ENCODE measurements at places on chromosomes 16 and 17. TPM values are rescaled to one million over a fixed set of nuclear protein-coding genes. Genes with fewer than 3 reads are reported as not detected.

The NEUROD2 gene
- not detected for total RNA-seq

The RAB26 gene
- total RNA-seq = 7.3 TPM

The SPATA20 gene
- total RNA-seq = 26.3 TPM

The SNX20 gene
- not detected for total RNA-seq

The ZDHHC1 gene
- total RNA-seq = 4.6 TPM

The SLC38A8 gene
- not detected for total RNA-seq

The SCN4A gene
- 5.2 TPM for total RNA-seq

The KLHDC4 gene
- 60.5 TPM for total RNA-seq

The TNP2 gene
- total RNA-seq = not detected

The ODAD4 gene
- total RNA-seq = 1.2 TPM

The ITGB4 gene
- 10.6 TPM for total RNA-seq

The CCDC200 gene
- not detected for total RNA-seq

DNA sequence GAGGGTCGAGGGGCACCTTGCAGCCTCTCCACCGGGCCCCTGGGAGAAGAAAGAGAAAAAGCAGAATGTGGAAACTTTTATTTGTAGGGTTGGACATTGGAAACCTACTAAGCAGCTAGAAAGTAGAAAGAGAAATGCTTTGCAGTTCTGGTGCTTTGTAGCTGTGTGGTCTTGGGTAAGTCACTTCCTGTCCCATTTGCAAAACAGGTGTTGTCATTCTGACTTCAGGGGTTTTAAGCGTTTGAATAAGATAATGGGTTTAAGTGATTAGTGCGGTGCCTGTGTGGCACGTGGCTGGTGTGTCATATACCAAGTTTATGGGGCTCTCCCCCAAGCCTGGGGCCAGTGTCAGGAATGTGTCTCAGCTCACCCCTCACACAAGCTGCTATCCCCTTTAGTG, 1.6 kb downstream of the CA4 start:
- DNase-seq = no peak

- DNase-seq = no peak
These were observed 2.9 kb upstream of the CPNE7 start for GRCh38 chr16:89572485-89573205.

DNA sequence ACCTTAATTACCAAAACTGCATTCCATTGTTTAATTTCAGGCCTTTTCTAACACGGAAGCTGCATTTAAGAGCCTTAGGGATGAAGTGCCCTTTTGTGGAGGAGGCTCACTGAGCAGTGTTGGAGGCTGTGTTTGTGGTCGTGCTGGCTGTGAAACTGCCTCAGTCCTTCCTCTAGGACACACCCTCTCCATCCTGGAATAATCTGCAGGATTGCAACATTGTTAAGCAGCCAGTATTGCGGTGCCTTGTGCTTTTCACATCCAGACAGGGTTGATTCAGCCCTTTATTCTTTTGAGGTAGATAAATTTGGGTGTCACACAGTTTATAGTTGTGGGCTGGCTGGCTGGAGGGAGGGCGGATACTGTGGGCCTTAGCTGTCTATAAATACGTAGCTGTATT, 141.6 kb downstream of the CDRT15L2 start:
- no peak for DNase-seq

GRCh38 chr17:62562656-62563055, 64.8 kb upstream of the MRC2 start:
- no peak for DNase-seq

- no peak for DNase-seq
These were observed 164.7 kb downstream of the MSI2 start for GRCh38 chr17:57420734-57421717.

- DNase-seq = no peak
These were observed 46.9 kb downstream of the AXIN2 start for GRCh38 chr17:65514541-65514940.

DNA sequence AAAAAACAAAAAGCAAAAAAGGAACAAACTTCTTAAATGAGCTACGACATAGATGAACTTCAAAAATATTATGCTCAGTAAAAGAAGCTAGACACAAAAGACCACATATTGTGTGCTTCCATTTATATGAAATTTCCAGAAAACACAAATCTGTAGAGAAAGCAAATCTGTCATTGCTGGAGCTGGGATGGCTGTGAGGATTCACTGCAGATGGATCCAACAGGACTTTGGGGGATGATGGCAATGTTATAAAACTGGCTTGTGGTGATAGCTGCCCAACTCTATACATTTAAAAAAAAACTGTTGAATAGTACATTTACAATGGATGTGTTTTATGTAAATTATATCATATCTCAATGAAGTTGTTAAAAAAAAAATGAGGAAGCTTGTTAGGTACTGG, 52.6 kb upstream of the MAP3K14 start:
- no peak for DNase-seq

GRCh38 chr17:15432807-15433611, 34.4 kb downstream of the CDRT4 start:
- DNase-seq = no peak

DNA sequence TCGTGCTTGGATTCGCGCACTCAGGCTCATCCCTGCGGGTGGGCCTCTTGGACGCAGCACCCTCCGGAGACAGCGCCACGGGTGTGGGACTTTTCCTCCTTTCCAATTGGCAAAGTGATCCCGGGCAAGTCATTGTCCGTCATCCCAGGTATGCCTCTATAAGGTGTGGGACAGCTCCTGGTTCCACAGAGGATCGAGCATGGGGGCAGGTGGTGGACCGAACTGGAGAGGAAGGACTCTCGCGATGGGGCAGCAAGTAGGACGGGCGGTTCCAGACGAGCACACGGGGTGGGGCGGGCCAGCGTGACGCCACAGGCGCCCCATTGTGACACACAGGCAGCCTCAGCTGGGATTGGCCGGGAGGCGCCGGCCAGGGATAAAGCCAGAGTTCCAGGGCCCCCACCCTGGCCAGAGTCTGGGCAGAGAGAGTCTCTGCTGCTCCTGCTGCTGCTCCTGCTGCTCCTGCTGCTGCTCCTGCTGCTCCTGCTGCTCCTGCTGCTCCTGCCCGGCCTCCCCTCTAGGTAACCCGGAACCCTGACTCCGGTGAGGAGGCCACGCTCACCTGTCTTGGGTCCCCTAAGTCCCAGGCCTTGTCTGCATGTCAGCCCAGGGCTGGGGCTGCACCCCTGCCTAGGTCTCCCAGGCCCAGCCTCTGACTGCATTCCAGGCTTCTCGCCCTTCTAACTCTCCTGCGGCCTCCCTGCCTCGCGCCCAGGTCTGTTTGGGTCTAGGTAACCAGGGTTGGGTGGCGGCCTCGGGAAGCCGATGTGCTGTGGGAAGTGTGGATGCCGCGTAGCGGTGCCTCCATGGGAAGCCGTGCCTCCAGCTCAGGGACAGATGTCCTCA, 38.5 kb upstream of the SLC47A1 start:
- DNase-seq = no peak

GRCh38 chr16:86044881-86045590, 146.1 kb downstream of the IRF8 start:
- no peak for DNase-seq

DNA sequence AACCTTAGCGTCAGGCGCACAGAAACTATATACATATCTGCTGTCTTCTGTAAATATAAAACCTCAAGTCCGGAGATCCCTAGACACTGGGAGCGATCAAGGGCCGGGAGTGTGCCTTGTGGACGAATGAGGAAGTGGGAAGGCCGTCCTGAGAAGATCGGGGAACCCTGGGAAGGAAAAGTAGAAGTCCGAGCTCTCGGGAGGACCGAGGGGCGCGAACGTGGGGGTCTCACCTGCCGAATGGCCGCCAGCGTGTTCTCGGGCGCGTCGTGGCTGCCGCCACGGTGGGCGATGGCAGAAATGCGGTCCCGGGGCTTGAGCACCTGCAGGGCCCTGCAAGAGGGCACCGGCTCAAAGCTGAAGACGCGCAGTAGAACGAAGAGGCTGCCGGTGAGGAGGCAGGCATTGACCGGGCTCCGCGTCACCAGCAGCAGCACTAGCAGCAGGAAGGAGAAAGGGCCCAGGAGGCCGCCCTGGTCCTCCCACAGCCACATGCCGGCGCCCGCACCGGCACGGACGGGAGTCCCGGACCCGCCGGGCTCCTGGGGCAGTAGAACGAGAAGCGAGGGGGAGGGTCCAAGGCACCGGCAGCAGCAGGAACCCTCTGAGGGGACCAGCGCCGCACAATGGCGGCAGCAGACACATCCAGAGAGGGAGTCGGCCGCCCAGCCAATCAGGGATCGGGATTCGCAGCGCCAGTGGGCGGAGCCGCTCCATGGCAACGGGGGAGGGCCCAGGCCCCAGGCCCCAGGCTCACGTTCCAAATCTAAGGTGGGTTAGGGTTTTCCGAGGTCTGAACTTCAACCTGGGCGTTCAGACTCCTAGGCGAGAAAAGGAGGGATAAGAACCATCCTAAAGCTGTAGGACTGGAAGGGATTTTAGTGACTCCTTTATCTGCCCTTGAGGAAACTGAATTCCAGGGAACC, at the start of gene GDE1:
Gene GDE1 (minus strand): TSS at position 628 of the 926 bp plus-strand sequence. CDS start 134 bp downstream, at position 494.
- peak; percentile 98 for DNase-seq

DNA sequence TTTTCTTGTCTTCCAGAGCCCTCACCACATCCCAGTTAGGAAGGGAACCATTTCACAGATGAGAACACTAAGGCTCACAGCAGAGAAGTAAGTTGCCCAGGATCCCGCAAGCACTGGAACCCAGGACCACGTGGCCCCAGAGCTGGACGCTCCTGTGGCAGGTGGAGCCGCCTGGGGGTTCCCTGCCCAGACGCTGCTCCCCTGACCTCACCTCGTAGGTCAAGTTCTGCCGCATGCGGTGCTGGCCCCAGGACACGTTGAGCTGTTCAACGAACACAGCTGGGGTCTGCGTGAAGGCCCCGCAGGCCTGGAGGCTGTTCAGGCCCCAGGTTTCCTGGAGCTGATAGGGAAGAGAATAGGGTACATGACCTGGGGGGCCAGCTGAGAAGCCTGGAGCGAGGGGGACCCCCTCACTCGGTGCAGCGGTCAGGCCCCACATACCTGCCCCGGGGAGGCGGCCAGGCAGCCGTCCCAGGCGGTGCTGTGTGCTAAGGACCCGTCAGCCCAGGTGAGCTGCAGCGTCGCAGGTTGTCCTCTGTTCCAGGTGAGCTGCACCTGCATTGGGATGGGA, 54.1 kb downstream of the RMI2 start:
- DNase-seq = no peak

- DNase-seq = peak; percentile 61
These were observed 69.2 kb downstream of the PRKCB start for GRCh38 chr16:23905027-23905426.

DNA sequence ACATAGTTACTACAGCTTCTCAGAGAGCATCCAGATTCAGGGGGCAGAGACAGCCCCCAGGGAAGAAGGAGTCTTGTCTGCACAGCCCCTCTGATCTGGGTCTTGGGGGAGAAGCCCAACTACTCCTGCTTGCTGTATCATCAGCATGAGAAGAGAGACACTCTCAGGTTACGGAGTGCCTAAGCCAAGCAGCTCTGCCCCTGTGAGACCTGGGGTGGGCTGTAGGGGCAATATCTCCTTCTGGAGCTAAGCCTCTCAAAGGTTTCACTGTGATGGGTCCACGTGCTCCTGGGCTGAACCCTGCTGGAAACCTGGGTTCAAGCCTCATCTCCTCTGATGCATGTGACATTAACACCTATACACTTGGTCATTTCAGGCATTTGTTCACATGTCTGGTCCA, 123.2 kb downstream of the CPPED1 start:
- DNase-seq = no peak

DNA sequence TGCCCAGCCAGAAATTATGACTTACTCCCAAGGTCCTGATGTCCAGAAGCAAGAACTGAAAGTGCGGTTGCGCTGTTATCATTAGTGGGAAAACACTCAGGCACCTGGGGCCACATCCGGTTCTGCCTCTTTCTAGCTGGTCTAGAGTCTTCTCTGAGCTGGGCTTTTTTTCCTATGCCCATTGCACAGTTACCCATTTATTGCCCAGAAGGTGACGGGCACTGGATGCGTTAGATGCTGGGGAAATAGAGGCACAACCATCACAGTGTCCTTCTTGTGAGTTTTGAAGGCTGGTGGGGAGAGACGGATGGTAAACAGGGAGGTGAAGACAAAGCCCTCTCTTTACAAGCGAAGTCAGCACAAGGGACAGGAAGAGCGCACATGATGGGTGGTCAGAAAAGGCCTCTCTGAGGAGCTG, 37.7 kb downstream of the PLCG2 start:
- no peak for DNase-seq

DNA sequence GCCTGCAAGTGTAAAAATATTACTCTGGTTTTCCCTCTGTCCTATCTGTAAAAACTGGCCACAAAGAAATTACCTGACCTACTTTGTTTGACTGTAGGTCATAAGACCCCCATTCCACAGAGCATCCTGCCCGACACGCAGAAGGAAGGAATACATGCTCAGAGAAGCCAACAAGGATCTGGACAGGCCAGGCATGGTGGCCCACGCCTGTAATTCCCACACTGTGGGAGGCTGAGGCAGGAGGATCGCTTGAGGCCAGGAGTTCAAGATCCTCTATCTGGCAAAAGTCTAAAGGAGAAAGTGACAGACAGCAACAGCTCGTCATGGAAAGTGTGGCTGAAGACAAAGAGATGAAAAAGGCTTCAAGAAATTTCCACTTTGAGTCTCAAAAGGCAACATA, 78.2 kb upstream of the RNU2-1 start:
- DNase-seq = no peak

- DNase-seq = peak; percentile 38
These were observed 680 bp downstream of the ZNF629 start for GRCh38 chr16:30786115-30786935.

DNA sequence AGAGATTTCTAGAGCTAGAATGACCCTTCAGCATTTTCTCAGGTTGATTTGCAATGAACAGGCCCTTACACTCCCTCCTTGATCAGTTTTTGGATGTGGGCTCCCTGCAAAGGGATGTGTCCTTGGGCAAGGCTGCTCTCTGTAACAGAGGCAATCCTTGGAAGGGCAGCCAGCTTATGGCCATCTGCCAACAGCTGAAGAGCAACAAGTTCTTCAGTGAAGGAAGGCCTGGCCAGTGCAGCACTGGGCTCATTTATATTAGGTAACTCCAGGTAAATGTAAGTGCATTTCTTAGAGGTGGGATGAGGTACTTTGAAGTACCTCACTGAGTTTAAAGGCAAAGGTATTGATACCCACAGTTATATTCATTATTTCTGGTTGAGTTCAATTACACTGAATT, 114.3 kb upstream of the KCNJ16 start:
- no peak for DNase-seq

DNA sequence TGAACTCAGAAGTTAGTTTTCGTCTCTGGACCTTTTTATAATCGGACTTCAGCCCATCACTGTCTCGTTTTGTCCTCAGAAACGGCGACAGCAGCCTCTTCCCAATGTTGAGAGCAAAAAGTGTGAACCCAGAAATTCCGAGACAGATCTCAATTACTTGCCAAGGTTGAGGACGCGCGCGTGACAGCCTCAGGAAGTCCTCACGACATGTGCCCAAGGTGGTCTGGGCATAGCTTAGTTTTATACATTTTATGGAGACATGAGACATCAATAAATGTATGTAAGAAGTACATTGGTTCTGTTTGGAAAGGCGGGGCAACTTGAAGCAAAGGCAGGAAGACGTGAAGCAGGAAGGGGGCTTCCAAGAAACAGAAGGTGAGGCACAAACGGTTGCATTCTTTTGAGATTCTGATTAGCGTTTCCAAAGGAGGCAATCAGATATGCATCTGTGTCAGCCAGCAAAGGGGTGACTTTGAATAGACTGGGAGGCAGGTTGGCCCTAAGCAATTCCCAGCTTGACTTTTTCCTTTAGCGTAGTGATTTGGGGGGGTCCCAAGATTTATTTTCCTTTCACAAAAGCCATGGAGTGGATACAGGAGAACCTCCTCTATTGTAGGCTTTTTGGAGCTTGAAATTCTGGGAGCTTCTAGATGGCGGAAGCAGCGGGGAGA, 583 bp upstream of the ZNF747 start:
- DNase-seq = no peak

Data from WTC11 (cell line).